ENCODE measurements at places on chromosomes 3 and 15.

DNA sequence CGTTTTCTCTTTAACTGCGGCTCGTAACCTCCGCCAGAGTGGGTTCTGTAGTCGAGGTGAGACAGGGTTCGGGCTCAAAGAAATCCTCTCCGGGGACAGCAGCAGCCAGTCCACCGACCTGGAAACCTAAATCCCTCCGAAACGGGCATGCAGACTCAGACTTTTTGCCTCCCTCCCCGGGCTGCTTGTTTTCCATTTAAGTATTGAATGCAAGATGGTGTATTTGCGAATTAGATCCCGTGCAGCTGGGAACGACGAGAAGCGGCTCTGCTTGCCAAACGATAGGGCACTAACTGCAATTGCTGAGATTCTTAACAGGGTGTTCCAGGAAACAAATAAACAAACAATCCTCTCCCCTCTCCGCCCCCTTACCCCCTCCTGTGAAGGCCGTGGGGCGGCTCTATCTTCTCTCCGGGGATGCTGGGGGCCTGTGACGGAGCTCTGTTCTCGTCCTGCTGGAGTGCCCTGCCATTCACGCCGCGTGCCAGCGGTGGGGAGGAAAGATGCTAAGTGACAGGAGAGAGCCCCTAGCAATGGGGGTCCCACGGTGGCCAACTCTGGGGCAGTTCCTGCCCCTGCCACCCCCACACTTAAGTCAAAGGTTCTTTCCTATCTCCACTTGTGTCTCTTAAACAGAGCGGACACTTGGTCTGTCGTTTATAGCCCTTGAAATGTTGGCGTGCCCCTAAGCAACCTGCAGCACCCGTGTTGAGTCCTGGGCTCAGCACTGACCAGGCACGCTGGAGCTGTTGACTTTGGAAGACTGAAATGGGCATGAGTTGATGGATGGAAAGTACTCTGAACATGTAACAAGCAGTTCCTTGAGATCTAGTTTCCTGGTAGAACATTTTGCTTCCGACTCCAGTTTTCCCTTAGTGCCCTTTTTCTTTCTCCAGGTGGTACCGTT lies 1.3 kb upstream of the ETV5 start:
- peak; percentile 77 for DNase-seq

GRCh38 chr3:126118591-126118990 lies 34.7 kb upstream of the SLC41A3 start:
- no peak for DNase-seq

GRCh38 chr15:70475921-70476320 lies 287.4 kb downstream of the UACA start:
- no peak for DNase-seq

DNA sequence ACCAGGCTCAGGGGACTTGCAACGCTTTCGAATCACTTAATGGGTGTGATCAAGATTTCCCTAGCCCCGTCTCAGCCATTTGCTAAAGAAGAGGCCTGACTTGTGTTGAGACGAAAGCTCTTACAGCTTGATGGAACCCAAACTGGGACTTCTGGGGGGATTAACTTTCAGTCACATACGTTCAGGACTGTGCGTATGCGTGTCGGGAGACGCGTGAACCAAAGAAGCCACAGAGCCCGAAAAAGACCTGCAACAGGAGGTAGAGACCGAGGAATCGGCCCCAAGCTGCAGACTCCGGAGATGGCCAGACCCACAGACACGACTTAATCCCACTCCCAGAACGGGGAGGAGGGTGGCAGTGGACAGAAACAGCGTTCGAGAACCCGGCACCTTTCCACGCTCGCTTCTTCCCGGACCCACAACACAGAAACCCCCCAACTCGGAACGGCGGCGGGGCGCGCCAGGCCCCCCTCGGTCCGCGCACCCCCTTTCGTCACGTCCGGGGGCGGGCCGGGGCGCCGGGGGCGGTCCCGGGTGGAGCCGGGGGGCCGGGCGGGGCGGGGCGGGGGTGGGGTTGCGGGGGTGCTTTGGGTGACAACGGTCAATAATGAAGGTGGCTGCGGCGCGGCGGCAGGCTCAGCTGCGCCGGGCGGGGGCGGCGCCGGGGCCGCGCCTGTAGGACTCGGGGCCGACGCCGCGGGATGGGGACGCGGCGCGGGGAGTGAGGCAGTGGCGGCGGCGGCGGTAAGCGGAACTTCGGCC lies at the start of gene ATP11B:
ATP11B (plus strand) TSS at position 604 of the 762 bp plus-strand sequence. CDS start 256 bp downstream, outside the sequence.
- DNase-seq: peak; percentile 62

DNA sequence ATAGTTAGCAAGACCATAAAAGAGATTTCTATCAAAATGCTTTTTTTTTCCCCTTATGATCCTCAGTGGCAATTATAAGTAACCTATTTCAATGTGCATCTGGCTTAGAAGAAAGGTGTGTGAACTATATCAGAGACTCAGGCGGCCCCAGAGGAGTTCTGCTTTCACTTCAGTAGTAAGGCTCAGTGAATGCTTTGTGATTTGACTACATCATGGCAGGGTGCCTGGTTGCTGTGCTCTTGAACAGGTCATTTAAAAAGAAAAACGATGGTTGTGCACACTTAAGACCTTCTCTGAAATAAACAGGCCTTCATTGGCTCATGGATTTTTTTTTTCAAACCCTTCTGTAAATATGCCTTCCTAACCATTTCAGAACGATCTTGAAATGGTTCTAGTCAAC lies 400.4 kb upstream of the RARB start:
- no peak for DNase-seq

GRCh38 chr3:132847849-132848625 lies 125.8 kb upstream of the NPHP3 start:
- DNase-seq: no peak

- DNase-seq: no peak
Observed at GRCh38 chr3:177725165-177725564, 527.9 kb upstream of the TBL1XR1 start.

DNA sequence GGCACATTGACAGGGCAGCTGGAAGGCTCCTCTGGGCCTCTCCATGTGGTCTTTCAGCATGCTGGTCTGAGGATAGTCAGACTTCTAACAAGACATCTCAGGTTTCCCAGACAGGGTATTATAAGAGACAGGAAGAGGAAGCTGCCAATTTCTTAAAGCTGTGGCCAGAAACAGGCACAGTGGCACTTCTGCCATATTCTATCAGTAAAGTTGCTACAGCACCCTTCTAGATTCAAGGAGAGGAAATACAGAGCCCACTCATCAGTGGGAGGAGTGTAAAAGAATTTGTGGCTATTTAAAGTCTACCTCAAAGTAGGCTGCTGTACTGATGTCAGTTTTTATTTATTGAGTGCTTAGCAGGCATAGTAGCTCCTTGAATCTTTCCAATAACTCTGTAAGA lies 55.5 kb downstream of the BTD start:
- no peak for DNase-seq

- DNase-seq: peak; percentile 85
Observed at GRCh38 chr3:11379238-11379823, 107.1 kb downstream of the ATG7 start.

GRCh38 chr3:184814214-184814613 lies 2.2 kb downstream of the VPS8 start:
- no peak for DNase-seq

DNA sequence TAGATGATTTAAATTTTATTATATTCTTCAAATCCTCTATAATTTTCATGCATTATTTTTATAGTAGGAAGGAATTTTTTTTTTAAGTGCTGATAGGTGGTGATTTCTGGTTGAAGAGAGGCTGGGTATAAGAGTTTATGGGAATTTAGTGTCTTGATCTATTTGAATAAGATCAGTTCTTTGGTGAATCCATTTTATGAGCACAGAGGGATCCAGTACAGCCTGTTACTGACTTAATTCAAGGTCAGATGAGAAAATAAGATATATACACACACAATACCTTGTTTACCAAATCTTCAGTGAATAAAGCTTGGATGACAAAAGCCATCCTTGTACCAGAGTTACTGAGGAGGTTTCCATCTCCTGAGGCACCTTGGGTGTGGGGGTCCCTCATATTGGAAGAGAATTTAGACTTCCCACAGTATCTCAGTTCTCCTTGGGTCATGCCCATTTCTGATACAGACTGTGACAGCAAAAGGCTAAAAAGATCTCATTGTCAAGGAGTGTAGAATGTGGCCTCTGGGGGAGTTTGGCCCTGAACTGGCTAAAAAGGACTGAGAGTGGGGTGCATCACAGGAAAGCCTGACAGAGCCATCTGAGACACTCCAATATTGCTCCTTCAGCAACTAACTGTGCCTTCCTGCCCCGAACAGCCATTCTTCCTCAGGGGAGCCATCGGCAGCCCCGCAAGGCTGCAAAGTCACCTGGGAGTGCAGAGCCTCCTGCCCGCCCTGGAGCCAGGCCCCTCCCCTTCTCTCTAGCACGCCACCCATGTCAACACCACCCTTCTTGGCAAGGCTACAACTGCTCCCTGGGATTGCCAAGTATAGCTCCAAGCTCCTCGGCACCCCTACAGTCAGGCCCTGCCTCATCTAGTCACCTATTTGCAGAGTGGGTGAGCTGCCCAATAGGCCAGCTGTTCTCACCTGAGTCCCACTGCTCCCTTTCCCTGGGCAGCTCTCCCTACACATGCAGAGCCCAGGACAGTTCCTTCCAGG lies 43.1 kb upstream of the HACD2 start:
- DNase-seq: no peak

- DNase-seq: no peak
Observed at GRCh38 chr3:164737174-164737573, 341.1 kb downstream of the SI start.

DNA sequence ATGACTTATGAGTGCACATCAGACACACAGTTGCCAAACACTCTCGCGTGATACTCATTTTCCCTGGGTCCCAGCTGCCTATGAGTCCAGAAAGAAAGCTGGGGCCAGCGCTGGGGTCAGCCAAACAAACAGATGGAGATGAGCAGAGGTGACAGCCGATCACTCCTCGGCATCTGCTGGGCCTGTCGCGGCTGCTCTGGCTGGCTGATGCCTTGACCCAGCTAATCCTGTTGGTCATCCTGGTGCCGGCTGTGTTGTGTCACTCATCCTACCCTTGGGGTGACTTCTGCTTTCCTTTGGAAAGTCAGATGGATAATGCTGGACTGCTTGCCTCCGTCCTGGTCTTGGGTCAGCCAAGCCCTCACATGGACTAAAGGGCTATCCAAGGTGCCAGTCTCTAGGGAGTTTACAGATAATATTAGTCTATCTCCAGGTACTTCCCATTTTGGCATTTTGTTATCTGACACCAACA lies 105.3 kb upstream of the PDZRN3 start:
- DNase-seq: peak; percentile 43

GRCh38 chr3:159174715-159175692 lies 373.1 kb downstream of the MFSD1 start:
- DNase-seq: no peak

DNA sequence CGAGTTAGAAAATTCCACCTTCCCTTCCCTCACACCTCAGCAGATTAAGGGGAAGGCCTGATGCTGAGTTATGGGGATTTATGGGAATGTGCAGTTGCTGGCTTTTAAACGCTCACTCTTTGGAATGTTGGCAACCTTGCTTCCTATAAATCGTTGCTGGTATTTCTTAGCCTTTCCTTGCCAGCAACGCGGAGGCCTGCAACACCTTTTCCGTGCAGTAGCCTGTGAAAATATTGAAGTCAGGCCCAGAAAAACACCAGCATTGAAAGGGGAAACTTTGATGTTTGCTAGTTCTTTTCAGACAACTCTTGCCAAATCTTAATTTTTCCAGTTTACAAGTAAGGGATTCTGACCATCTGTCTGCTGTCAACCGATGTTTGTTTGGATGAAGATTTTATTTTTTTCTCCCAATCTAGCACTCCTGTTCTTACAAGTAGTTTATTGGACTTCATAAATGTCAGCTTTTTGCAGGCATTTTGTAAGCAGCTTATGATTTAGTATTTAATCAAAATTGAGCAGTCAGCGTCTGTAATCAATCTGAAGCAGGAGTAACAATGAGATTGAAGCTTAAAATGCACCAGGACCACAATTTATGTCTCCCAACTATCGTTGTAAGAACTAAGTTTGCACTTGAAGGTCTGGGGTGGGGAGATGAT lies 251.0 kb downstream of the RPLP1 start:
- DNase-seq: peak; percentile 14

GRCh38 chr3:9400616-9401015 lies 3.2 kb downstream of the SETD5 start:
- DNase-seq: no peak

DNA sequence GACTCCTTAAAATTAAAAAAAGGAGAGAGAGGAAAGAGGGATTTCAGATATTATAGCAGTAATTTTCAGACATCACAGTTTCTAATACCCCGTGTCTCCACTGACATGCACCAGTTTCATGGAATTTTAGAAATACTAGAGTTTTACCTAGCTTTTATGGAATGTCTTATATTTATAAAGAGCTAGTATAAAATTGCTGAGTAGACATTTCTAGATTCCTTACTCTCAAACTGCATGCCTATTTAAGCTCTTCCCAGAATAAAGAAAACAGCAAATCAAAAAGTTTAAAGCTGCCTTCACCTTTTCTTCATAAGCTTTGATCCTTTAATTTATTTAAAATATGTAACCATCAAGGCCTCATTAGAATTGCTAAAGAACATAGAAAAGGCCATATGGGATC lies 247.4 kb upstream of the IL12A start:
- no peak for DNase-seq

DNA sequence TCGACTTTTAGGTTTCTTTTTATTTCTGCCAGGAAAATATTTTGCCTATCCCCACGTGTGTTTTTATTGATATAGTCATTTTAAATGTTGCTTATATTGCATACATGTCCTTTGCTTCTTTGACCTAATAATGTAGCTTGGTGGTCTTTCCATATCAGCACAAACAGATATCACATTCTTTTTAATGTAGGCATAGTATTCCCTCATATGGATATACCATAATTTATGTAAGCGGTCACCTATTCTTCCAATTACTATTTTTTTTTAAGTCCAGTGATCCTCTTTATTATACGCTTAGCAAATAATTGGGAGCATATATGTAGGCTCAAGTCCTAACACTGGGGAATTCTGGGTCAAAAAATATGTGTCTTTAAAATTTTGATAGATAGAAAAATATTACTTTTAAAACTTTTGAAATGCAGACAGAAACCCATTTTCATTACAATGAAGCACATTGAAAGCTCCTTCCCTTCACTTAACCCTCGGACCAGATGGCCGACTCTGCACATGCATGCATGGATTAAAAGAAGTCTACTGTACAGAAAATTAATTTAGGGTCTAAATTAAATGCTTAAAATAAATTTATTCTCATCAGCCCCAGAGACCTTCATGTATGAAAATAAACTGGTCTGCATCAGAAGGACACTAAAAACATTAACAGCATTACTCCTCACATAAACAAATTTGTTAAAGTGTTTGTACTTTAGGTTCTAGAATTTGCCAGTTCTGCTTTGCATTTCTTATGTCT lies 90.5 kb upstream of the LIMD1 start:
- DNase-seq: no peak

- no peak for DNase-seq
Observed at GRCh38 chr3:52384019-52384761, 60.7 kb downstream of the SEMA3G start.

- DNase-seq: no peak
Observed at GRCh38 chr3:167649746-167650145, 4.0 kb downstream of the WDR49 start.

DNA sequence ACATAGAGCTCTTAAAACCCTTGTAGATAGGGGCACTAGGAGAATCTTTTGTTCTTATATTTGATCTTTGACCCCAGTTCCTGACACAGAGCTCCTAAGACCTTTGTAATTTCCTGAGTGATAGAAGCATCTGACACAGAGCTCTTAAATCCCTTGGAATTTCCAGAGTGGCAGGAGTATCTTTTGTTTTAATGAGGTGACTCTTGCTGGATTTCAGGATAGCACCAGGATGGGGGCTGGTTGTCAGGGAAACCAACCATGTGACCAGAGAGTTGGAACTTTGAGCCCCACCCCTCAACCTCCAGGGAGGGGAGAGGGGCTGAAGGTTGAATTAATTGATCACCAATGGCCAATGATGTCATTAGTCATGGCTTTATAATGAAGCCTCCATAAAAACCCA lies 47.6 kb upstream of the ST8SIA2 start:
- no peak for DNase-seq

- no peak for DNase-seq
Observed at GRCh38 chr3:67580430-67581000, 73.9 kb downstream of the SUCLG2 start.
